ENCODE measurements at places on chromosomes 7 and 10.

DNA sequence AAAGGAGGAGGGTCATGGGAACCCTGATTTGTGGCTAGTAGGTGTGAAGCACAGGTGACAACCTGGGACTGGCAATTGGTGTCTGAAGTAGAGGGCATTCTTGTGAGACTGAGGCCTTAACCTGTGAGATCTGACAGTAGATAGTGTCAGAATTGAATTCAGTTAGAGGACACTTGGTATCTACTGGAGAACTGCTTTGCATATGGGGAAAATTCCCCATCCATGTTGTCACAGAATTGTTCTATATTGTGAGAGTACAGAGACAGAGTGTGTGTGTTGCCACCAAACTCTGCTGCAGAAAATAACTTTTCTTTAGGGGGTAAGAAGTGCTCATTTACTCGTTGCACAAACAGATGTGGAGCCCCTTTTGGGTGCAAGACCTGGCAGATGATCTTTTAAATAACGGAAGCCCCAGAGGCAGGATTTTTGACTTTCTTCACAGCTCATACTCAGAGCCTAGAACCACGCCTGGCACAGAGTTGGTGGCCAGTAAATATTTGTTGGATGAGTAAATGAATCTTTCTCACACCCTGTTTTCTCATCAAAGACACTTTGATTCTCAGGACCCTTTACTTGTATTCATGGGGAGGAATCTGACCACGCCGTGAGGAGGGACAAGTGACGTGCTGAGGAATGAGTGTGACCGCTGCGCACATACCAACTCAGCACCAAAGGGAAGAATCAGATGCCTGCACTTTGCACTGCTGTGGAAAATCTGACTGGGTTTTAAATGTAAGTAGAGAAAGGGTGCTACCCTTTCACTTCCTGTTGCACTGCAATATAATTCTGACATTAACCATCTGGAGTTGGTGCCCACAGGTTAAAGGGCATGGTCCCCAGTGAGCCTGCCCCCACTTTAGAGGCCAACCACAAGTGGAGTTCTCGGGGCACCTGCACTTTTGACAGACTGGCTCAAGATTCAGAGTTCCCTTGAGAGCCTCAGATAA, 39.2 kb upstream of the SDHAF3 start:
- DNase-seq: no peak

DNA sequence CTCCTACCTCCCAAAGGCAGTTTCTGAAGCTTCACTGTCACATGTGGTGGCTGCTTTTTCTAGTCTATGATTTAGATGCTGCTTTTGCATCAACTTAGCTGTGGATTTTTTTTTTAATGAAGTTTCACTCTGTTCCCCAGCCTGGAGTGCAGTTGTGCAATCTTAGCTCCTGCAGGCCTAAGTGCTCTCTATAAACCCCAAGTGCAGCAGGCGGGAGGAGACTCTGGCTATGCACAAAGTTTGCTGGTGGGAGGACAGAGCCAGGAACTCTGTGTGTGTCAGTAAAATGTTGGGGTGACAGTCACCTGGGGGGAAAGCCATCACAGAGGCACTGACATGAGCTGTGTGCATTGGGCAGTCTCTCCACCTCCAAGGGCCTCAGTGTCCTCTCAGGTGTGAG, 138.8 kb upstream of the FAM20C start:
- no peak for DNase-seq

GRCh38 chr10:9869606-9870176, 1148.0 kb upstream of the CELF2 start:
- DNase-seq: no peak

DNA sequence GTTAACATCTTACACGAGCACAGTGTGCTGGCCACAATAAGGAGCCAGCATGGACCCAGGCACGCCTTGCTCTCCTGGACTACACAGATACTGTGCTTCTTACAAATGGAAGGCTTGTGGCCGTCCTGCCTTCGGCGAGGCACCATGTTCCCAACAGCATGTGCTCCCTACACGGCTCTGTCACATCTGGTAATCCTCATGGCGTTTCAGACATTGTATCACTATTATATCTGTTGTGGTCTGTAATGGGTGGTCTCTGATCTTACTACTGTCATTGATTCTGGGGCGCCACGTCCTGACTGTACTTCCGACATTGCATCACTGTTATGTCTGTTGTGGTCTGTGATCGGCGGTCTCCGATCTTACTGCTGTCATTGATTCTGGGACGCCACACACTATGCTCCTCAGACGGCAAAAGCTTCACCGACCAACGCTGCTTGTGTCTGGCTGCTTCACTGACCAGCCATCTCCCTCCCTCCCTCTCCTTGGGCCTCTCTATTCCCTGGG, 195.4 kb downstream of the MAD1L1 start:
- DNase-seq: no peak

GRCh38 chr10:82821043-82821442, 946.0 kb downstream of the NRG3 start:
- DNase-seq: no peak

- no peak for DNase-seq
Observed at GRCh38 chr10:4067931-4068561, 283.0 kb upstream of the KLF6 start.

GRCh38 chr7:1045069-1046063, 1.0 kb downstream of the GPR146 start:
- no peak for DNase-seq

GRCh38 chr7:158345731-158346130, 241.9 kb downstream of the PTPRN2 start:
- DNase-seq: no peak

- no peak for DNase-seq
Observed at GRCh38 chr7:142851919-142852318, 3.0 kb upstream of the EPHB6 start.

Data from GF-D8 (cell line).